ENCODE measurements at places on chromosomes 5 and 9.

GRCh38 chr9:110543631-110544051 is 35.9 kb downstream of the SVEP1 start:
- DNase-seq, result no peak

GRCh38 chr9:108618906-108619550 is 236.8 kb downstream of the ACTL7B start:
- no peak for DNase-seq

DNA sequence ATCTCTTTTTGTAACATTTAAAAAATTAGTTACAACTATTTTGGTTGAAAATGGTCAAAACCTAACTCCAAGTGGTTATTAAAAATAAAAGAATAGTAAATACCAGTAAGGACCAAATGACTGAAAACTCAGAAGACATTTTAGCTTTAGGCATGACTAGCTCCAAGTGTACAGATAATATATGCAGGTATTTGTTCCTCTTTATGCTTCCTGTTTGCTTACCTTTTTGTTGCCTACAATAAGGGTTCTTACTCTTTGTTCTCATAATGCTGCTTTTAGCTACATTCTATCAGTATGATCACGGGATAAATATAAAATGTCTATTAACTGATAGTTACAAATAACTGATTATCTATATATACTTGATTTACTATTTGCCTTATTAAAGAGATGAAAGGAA is 259.6 kb downstream of the CDH12 start:
- DNase-seq, result no peak

GRCh38 chr5:133387621-133388020 is 224.7 kb downstream of the FSTL4 start:
- no peak for DNase-seq

DNA sequence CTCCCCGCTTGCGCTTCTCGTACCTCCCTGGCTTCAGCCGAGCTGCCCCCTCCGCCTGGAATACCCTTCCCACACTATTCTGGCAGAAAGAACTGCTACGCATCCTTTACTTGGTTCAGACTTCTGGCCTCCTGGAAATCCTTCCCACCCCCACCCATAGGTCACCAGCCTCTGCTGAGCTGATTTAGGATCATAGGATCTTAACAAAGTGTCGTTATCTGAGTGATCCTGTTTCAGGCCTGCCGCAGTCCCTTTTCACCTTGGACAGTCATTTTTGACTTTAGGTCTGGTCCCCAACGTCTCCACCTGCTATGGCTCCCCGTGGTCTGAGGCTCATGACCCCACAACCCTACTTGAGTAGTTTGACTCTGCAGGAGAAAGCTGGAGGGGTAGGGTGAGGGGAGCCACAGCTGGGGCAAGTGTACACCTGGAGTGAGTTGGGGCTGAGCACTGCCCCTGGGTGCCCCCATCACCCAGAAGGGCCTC is 27.3 kb downstream of the EGR1 start:
- no peak for DNase-seq

- no peak for DNase-seq
These were observed 77.7 kb upstream of the CTNND2 start for GRCh38 chr5:11981986-11982385.

GRCh38 chr5:164742025-164742424 is 1236.6 kb downstream of the MAT2B start:
- no peak for DNase-seq

- no peak for DNase-seq
These were observed 190.9 kb upstream of the GNA14 start for GRCh38 chr9:77838986-77839385.

GRCh38 chr9:17531642-17532254 is 47.1 kb upstream of the SH3GL2 start:
- peak; percentile 20 for DNase-seq

DNA sequence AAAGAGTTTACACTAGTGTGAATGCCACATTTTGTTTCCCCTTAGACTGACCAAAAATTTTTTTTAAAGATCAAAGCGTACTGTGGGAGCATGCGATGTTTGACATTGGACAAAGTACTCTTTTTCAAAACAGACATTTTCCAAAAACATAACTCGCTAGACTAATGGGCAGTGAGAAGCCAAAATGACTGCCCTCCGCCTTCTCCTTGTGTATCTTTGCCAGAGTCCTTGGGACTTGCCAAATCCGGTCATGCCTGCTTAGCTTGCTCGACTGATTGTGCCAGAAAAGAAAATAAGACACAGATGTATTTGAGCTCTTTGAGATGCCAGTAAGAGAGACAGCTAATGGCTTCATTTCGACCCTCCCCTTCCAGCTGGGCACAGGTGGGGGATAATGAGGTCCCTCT is 157.5 kb downstream of the MAPKAP1 start:
- no peak for DNase-seq

DNA sequence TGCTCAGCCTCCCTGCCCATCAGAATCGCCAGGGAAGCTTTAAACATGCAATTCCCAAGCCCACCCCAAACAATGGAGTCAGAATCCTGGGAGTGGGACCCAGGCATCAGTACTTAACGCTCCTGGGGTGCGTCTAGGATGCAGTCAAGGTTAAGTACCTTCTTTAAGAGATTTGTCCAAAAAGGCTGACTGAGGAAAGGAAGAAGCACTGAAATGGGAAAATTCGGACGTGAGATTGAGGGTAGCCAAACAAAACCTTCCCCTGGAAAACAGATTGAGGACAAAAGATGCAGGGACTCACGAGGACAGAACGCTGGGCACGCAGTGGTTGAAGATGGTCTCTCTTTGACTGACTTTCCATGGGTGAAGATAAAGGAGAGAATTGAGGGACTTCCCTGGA is 143.5 kb downstream of the MTX3 start:
- no peak for DNase-seq

- DNase-seq, result no peak
These were observed 24.1 kb upstream of the RNF20 start for GRCh38 chr9:101509572-101509971.

GRCh38 chr5:168327019-168327421 is 35.6 kb downstream of the WWC1 start:
- DNase-seq, result no peak

DNA sequence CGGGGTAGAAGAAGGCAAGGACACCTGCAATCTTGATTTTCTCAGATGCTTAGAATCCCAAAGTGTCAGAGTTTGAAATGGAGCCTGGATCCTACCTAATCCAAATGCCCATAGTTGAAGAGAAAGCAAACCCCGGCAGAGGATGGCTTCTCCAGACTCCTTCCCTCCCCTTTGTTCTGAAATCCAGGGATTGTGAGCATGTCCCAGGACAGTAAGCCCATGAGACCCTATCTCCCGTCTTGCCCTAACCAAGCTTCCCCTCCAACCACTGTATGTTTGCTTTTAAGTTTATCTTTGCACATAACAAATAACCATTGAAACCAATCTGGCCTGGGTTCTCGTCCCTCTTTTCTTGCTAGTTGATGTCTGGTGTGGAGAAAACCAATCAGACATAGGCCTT is 78.3 kb upstream of the NIPAL4 start:
- DNase-seq, result no peak

- no peak for DNase-seq
These were observed 98.4 kb upstream of the ZNF366 start for GRCh38 chr5:72605632-72606031.

GRCh38 chr5:179417016-179417415 is 71.8 kb upstream of the ADAMTS2 start:
- DNase-seq, result no peak

GRCh38 chr9:81829195-81829882 is 98.9 kb upstream of the SPATA31D4 start:
- DNase-seq, result no peak

GRCh38 chr9:99259231-99259918 is 37.3 kb downstream of the SEC61B start:
- DNase-seq, result peak; percentile 31

DNA sequence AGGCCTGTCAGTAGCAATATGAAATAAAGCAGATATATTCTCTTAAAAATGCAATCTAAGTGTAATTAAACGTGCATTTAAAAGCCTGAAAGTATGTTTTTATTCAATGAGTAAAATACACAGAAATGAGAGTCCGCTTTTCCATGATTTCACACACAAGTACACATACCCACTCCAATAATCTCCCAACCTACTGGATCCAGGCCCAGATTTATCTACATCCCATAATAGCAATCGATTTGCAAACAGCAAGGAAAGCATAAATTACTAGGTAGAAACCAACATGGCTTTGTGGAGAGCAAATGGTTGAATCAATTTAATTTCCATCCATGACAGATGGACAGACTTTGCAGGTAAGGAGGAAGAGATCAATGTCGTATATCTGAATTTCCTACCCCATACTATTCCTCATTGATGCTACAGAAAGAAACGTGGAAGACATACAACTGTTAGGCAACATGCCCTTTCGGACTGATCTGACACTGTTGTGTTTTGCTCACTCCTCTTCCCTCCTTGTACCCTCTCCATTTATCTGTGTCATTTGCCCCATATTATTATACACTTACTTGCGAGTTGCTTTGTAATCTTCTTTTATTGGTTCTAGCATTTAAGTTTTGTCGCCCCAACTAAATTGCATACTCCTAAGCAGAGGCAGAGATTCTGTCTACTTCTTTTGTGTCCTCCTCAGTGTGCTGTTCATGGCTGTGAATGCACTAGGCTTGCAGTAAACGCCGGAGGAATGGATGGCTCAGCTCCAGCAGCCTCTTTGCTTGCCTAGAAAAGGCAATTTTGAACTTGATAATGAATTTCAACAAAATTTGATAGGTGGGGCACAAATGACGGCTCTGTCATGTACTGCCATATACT is 133.6 kb downstream of the NFIB start:
- DNase-seq, result no peak

Measured in activated CD4-positive, alpha-beta T cell treated with anti-CD3 and anti-CD28 coated beads, Interleukin-2, amount 50 U/mL, for 48 hours (primary cell).